ENCODE measurements at places on chromosomes 5 and 9.
A peak's percentile ranks its signal among the peaks of the same experiment; 100 is the strongest.

GRCh38 chr5:68012429-68012828, 203.1 kb upstream of the PIK3R1 start:
- DNase-seq = no peak

GRCh38 chr5:151222790-151223446, 974 bp downstream of the CCDC69 start:
- no peak for DNase-seq

DNA sequence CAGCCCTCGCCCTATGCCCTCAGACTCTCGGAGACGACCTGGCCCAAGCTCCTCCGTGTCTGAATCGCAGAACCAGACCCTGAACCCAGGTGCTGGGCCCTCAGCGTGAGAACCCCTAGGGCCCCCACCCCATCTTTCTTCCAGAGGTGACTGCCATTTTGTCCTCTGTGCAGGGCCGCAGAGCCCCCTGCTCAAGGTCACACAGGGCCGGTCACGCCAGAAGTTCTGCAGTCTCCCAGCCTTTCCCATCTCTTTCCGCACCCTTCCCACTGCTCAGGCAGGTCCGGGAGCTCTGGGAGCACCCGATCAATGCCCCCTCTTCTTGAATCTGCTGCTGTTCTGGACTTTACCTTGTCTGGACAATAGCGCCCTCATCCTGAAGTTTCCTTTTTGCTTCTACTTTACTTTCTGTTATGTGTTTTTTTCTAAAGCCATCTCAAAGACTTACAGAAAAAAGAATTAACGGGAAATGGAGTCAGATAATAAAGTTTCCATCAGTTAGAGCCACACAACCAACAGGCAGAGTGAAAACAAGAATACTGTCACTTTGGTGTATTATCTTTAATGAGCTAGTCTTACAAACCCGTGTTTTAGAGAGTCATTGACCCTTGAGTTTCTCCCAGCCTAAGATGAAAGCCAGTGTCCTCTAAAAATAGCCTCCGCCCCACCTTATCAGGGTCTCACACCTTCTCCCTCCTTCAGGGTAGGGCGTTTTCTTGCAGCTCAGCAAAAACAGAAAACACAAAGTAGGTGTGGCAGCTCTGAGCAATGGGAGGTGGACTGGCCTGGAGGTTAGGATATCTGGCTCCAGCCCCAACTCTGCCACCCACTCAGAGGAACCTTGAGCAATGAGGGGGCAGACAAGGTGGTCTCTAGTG, 1.8 kb downstream of the TMOD1 start:
- no peak for DNase-seq

DNA sequence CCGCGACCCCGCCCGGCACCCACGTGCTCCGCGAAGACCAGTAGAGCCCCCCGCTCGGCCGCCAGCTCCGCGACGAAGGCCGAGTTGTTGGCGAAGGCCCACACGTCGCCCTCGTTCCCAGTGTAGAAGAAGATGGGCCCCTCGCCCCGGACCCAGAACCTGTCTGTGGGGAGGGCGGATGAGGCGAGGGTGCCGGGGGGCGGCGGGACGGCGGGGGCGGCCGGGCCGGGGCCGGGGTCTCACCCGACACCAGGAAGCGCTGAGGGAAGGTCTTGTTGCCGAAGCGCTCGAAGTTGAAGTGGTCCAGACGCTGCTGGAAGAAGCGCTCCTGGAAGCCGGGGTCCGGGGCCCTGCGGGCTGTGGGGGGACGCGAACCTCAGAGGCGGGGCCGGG, 317 bp downstream of the DPP7 start:
- DNase-seq = no peak

GRCh38 chr9:125106285-125106893, 36.9 kb downstream of the SCAI start:
- no peak for DNase-seq

- no peak for DNase-seq
Observed at GRCh38 chr9:136169495-136169894, 35.4 kb downstream of the LHX3 start.

GRCh38 chr5:140821375-140822280, at the start of gene PCDHA5:
PCDHA5 (plus strand) TSS chr5:140821613.
- DNase-seq = no peak

DNA sequence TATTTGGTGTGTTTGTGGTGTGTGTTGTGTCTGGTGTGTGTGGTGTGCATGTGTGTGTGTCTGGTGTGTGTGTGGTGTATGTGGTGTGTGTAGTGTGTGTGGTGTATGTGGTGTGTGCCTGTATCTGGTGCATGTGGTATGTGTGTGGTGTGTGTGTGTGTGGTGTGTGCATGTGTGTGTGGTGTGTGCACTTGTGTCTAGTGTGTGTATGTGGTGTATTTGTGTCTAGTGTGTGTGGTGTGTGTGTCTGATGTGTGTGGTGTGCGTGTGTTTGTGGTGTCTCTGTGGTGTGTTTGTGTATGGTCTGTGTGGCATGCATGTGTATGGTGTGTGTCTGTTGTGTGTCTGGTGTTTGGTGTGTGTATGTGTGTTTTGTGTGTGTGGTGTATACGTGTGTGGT, 71.1 kb downstream of the CACNA1B start:
- DNase-seq = no peak

DNA sequence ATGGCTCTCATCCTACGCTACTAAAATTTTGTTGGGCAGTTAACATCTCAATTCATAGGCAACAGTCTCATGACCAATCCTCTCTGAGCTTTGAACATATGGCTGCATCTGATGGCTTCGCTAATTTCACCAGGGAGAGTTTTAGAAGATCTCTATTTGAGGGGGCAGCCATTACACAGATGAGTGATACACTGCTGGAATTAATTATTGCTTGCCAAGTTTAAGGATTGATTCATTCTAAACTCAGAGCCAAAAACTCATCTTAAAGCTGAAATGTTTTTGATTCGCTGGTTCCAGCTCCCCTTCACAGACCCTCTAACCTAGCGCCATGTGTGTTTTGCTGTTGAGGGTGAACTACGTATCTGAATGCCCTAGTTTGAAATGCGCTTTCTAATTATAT, 519.9 kb upstream of the WWC1 start:
- DNase-seq = no peak

- DNase-seq = peak; percentile 28
Observed at GRCh38 chr5:52786949-52787599, 642 bp upstream of the ITGA1 start.

- DNase-seq = no peak
Observed at GRCh38 chr9:73805111-73805510, 653.4 kb downstream of the ANXA1 start.

- no peak for DNase-seq
Observed at GRCh38 chr5:73450137-73450536, 1.6 kb upstream of the FOXD1 start.

GRCh38 chr9:124660341-124660801, 110.7 kb downstream of the NR6A1 start:
- no peak for DNase-seq

- DNase-seq = no peak
Observed at GRCh38 chr5:41284938-41285337, 71.6 kb upstream of the C6 start.

DNA sequence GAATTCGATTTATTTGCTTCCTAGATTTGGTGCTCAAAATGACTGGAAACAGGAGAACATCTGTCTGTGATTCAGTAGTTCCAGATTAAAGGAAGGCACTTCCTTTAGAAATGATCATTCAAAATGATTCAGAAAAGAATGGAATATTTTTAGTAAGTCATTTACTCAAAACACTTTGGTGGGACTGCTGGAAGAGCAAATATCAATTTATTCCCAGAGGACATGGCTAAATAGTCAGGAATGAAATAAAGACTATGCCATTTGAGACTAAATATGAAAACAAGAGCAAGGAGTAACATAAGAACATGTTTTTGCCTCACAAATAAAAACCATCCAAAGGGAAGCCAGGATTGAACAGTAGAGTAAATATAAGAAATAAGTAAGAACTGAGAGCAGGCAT, 138.6 kb upstream of the RASA1 start:
- DNase-seq = no peak

- DNase-seq = no peak
Observed at GRCh38 chr9:92483627-92484545, 1.6 kb upstream of the ASPN start.

GRCh38 chr9:92253656-92254055, 39.8 kb downstream of the IARS1 start:
- no peak for DNase-seq

GRCh38 chr9:68795411-68795810, 90.4 kb downstream of the PIP5K1B start:
- DNase-seq = no peak

DNA sequence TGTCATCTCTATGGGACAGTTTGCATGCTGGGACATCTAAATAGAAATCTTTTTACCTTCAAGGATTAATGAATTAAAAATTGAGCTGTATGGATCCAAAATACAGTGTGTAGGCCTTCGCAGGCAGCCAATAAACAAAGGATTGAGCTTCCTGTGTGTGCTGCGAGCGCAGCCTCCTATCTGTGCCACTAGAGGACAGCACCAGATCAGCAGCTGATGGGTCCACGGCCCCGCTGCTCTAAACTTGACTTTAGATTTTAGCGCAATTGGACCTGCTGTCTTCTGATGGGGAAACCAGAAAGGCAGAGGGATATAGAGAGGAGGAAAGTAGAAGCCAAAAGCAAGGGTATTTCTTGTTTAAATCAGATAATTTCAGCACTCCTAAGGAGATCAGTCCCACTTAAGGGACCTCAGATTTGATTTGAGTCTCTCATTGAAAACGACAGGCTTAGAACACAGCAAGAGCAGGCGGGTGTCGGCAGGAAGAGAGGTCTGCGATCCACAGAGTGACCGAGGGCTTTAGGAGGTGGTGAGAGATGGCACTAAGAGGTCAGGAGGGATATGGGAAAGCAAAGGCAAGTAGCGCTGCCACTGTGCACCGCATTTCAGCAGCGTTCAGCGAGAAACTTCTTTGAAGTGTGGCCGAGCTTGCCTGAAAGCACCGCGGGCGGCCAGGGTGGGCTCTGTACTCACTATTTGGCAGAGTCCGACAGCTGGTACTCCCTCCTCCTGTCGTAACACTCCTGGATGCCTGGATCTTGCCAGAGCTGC, 214.3 kb downstream of the GNA14 start:
- peak; percentile 38 for DNase-seq

DNA sequence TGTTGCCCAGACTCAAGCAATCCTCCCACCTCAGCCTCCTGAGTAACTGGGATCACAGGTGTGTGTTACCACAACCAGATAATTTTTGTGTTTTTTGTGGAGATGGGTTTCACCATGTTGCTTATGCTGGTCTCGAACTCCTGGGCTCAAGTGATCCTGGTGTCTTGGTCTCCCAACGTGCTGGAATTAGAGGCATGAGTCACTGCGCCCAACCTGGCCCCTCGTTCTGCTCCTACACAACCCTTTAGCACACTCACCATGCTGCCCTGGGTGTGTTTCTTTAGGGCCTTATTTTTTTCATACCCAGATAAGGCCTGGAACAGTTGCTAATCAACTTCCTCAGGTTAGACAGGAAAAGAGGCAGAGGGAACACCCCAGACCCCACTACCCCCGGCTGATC, 2.6 kb downstream of the PDZD2 start:
- no peak for DNase-seq

- no peak for DNase-seq
Observed at GRCh38 chr5:86983208-86983607, 284.5 kb upstream of the RASA1 start.

GRCh38 chr9:34647651-34648050, 1.2 kb downstream of the GALT start:
- no peak for DNase-seq

DNA sequence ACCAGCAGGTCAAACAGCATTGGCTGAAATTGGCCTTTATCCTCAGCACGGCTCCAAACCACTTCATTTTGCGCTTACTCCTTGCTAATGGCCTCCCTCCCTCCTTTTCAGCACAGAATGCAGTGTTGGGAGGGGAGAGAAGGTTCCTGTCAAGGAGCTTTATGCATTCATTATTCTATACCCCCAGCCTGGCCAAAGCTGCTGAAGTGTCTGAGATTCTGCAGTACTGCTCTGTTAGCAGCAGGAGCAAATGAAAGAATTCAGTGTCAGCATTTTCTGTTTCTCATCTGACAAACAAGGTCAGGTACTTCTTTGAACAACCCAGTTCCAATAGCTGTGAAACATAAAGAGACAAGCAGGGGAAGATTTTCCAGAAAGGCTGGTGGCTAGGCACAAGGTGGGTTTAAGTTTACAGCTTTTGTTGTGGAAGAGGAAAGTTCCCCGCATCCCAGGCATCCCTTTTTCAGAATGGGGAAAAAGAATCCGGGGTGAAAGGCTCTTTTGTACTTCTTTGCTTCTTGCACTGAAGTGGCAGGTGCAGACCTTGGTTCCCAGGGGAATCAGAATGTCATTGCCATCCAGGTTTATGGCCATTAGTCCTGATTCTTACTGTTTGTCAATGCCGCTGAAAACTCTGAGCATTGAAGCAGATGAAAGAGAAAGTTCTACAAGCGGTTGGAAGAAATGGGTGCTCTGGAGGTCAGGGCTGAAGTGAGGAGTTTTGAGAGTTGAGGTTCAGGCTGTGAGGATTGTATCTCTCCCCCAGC, 109.3 kb upstream of the APC start:
- no peak for DNase-seq

DNA sequence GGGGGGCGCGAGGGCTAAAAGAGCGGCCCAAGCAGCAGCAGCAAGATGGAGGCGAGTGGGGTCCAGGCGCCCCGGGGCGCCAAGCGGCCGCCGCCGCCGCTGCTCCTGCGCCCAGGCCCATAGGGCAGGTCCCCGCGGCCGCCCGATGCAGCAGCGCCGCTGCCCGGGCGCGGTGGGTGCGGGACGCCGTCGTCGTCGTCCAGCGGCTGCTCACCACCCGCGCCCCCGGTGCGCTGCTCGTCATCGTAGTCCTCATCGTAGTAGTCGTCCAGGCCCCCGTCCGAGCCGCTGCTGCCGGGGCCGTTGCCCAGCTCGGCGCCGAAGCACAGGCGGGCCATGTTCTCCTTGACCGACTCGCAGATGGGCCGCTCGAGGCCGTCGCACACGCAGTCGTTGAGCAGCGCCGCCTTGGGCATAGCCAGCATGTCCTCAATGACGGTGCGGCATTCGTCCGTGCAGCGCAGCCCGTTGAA, 1.5 kb downstream of the GAS1 start:
- DNase-seq = no peak

- no peak for DNase-seq
Observed at GRCh38 chr5:129630101-129630500, 117.8 kb upstream of the MINAR2 start.

Measured in activated CD4-positive, alpha-beta T cell treated with anti-CD3 and anti-CD28 coated beads for 4 hours (primary cell).